ENCODE measurements at places on chromosomes 6 and 20. TPM values are rescaled to one million over a fixed set of nuclear protein-coding genes. Genes with fewer than 3 reads are reported as not detected.
A peak's percentile ranks its signal among the peaks of the same experiment; 100 is the strongest.

- no peak for DNase-seq
Measured at GRCh38 chr20:658731-659291, 5.8 kb upstream of the SRXN1 start.

DNA sequence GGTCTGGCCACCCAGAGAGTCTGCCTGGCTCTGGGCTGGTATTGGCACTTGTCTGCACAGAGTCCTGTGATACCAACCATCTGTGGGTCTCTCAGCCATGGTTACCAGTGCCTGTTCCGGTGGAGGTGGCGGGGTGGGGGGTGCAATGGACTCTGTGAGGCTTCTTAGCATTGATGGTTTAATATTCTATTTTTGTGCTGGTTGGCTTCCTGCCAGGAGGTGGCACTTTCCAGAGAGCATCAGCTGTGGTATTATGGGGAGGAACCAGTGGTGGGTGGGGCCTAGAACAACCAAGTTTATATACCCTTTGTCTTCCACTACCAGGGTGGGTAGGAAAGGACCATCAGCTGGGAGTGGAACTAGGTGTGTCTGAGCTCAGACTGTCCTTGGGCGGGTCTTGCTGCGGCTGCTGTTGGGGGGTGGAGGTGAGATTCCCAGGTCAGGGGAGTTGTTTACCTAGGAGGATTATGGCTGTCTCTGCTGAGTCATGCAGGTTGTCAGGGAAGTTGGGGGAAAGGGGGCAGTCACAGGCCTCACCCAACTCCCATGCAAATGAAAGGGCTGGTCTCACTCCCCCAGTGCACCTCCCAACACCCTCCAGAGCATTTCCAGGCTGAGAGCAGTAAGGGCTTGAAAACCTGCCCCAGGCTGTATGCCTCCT, 117.5 kb downstream of the FLRT3 start:
- DNase-seq = peak; percentile 15

DNA sequence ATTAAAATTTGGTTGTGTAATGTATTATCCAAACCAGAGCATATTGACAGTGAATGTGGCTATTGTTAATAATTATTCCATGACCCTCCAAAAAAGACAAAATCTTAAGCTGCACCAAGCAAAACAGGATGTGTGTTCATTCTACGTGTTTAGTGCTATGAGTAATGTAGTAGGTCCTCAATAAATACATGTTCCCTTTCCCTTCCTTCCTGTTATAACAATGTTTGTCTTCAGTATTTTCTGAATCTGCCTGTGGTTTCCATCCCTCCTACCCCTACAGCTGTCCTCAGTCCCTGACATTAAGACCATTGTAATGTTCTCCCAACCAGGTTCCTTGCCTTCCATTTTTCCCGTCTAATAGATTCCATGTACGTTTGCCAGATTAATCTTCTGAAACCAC, 163.8 kb downstream of the AIG1 start:
- DNase-seq = no peak

GRCh38 chr6:6384520-6384919, 64.1 kb upstream of the F13A1 start:
- DNase-seq = no peak

GRCh38 chr6:34524971-34525370, 31.2 kb downstream of the SPDEF start:
- DNase-seq = no peak

DNA sequence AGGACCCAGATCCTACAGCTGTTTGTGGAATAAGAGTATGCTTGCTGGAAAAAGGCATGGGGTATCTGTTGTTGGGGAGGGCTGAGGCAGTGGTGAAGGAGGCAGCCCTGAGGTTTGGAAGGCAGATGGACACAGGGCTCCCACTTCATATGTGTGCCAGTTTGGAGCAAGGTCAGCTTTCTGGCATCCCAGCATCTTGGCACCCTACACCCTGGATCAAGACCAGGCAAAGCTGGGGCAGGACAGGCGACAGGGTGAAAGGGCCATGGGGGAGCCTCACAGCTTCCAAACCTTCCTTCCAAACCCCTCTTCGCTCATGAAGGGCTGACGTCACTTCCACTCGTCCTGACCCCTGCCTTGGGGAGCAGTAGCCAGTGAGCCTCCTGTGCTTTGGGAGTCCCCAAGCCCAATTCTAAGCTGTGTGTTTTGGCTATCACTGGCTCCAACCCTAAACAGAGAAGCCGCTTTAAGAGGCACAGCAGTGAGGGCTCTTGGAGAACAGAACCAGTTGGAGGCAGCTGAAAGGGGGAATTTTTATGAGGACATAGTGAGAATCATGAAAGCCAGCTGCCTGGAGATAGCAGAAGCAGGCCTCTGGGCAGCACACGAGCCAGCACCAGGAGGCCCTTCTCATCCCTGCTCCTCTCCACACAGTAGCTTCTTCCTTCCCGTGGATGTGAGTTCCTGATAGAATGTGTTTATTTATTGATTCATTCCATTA, 448.6 kb upstream of the CDH4 start:
- DNase-seq = no peak

DNAH8 gene
- not detected for total RNA-seq
